Activated CD4-positive, alpha-beta T cell treated with anti-CD3 and anti-CD28 coated beads for 1 hour (primary cell): ENCODE measurements at places on chromosomes 16 and 17.

GRCh38 chr16:57889960-57890751, 80.8 kb downstream of the CNGB1 start:
- no peak for DNase-seq

DNA sequence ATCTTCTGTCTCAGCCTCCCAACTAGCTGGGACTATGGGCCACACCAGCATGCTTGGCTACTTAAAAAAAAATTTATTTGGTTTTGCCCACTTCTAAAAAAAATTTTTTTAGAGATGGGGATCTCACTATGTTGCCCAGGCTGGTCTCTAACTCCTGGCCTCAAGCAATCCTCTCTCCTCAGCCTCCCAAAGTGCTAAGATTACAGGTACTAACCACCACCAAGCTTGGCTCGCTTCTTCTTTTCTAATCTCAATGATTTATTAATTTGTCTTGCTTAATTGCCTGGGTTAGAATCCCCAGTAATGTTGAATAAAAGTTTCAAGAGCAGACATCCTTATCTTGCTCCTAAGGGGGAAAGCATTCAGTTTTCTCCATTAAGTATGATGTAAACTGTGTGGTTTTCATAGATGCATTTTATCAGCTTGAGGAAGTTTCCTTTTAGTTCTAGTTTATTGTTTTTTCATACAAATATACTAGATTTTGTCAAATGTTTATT, 65.8 kb upstream of the NACA2 start:
- no peak for DNase-seq

DNA sequence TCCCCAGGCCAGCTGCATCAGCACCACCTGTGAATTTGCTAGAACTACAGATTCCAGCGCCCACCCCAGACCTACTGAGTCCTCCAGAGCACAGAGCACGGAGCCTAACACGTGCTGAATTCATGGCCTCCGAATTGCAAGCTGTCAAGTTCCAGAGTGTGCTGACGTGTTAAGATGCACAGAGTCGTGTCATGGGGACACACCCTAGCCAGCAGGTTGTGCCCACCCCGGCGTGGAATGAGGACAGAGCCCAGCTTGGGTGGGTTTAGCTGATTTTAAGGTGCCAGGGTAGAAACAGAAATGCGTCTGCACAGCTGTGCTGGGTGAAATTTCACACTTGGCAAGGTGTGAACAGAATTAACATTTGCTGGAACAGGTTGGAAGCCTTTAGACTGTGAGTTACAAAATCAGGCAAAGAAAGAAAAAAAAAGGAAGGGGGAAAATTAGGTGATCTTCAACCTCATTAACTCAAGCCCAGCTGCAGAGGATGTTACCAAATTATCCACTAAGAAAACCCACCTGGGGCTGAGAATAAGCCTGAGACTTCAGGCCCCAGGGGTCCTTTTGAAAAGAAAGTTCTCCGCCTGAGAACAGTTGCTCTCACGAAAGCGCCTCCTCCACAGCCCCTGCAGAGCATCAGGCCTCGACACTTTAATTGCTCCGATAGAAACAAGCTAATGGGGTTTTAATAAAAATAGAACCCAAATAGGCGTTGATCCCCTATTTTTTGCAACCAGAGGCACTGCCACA, 27.1 kb downstream of the GINS3 start:
- no peak for DNase-seq

DNA sequence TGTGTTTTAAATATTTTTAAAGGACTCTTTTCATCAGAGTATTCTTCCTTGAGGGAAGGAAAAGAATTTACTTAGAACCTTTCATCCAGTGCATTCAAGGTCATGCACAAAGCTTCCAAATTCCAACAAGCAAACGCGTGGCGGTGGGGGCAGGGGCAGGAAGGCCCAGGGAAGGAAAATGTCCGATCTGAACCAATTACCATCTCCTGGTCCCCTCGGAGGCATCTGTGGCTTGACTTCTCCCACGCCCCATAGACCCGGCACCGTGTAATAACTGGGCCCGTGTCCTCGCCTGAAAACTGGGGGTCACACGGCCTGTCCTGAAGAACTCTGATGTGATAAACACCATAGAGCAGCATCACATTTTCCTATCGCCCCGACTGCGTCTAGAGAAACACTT, 18.3 kb downstream of the MEAK7 start:
- DNase-seq = no peak

DNA sequence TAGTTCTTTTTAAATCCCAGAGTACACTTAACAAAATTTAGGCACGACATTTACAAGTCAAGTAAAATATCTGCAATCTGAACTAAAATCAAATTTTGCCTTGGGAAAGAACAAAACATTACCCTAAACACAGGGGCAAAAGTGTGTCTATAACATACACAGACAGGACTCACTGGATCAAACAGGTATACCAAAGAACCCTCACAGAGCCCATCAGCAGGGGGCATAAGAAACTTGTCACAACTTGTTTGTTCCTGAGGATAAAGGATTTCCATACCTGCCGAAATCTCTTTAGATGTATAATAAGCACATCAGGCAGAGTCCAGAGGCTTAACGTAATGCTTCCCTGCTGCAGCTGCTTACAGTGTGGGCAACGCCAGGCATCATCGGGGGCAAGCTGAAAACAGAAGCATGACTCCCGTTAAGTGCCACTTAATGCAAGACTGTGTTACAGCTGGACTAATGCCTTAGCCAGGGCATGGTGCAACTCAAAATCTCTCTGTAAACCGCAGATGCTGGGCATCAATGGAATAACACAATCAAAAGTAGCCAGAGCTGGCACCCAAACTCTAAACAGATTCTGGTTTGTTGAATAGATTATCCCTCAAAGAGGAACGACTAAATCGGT, 67.0 kb downstream of the USP31 start:
- DNase-seq = no peak

- DNase-seq = no peak
These were observed 42.0 kb upstream of the XYLT1 start for GRCh38 chr16:17512636-17513220.

- no peak for DNase-seq
These were observed 24.8 kb downstream of the KRT23 start for GRCh38 chr17:40912486-40913210.
